Upper lobe of left lung (tissue), 6 donors: ENCODE measurements at places on chromosomes 2 and 18. TPM values are rescaled to one million over a fixed set of nuclear protein-coding genes. Genes with fewer than 3 reads are reported as not detected.

Gene RBM44
- 1.4 TPM for total RNA-seq

DNA sequence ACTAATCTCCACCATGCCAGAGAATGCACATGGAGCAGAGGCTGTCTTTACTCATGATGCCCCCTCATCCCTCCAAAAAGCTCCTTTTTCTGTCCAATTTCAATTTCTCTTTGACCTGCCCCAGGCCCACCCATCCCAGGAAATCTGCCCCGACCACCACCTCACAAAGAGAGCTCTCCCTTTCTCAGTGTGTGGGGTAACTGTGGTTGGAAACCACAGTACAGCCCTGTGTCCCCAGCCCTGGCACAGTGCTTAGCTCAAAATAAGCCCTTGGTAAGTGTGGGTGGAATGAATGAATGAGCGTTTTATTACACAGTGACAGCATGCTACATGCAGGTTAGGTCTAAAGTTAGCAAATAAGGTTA, 43.7 kb upstream of the CAB39 start:
- peaks cover 41% of the 10 kb centered on the region for H3K4me1 ChIP-seq
- H3K4me3 ChIP-seq, result no peak overlapping the region
- H3K36me3 ChIP-seq, result no peaks in the 10 kb centered on the region
- DNase-seq, result no peak

DNA sequence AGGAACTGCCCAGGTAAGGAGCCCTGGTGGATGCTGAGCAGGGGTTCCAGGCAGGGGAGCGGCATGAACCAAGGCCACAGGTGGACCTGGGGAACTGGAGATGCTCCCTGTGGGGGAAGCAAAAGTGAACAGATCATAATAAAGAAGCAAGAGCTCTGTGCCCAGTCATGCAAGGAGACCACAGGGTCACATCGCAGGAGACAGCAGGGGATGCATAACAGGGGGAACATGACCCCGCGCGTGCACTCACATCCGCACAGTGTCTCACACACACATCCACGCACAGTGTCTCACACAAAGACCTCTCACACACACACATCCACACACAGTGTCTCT, 473.3 kb upstream of the HS6ST1 start:
- no peak for DNase-seq
- no peaks in the 10 kb centered on the region for H3K27me3 ChIP-seq
- H3K27ac ChIP-seq, result no peak overlapping the region
- H3K4me1 ChIP-seq, result no peaks in the 10 kb centered on the region

Gene CYP27C1
- not detected for total RNA-seq

Gene B3GNT7
- total RNA-seq, result 91.8 TPM

DNA sequence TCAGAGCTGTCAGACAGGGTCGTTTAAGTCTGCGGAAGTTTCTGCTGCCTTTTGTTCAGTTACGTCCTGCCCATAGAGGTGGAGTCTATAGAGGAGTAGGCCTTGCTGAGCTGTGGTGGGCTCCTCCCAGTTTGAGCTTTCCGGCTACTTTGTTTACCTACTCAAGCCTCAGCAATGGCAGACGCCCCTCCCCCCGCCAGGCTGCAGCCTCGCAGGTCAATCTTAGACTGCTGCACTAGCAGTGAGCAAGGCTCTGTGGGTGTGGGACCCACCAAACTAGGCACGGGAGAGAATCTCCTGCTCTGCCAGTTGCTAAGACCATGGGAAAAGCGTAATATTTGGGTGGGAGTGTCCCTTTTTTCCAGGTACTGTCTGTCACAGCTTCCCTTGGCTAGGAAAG, 86.5 kb downstream of the EFEMP1 start:
- no peaks in the 10 kb centered on the region for H3K27me3 ChIP-seq
- no peak overlapping the region for H3K4me3 ChIP-seq
- H3K4me1 ChIP-seq, result no peaks in the 10 kb centered on the region

DNA sequence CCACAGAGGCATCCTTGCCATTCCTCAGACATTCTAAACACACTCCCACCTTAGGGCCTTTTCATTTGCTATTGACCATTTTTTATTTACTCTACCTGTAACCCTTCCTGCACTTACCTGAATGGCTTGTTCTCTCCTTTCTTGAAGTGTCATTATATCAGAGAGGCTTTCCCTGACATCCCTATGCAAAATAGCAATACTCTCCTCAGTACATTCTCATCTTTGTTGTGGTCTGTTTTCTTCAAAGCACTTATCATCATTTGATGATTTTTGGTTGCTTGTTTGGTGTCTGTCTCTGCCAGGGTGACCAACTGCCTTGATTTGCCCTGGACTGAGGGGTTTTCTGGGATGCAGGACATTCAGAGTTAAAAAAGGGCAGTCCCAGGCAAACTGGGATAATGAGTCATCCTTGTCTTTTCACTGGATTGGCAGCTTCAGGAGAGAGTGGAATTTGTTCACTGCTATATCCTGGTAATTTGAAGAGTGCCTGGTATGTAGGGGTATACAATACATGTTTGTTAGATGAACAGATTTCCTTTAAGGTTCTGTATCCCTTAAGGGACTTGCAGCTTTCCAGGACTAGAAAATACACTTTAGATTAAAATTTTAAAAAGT, 102.4 kb downstream of the BABAM2 start:
- H3K36me3 ChIP-seq, result no peaks in the 10 kb centered on the region
- DNase-seq, result no peak
- no peaks in the 10 kb centered on the region for H3K27me3 ChIP-seq
- peaks cover 3% of the 10 kb centered on the region for H3K4me1 ChIP-seq
- H3K4me3 ChIP-seq, result no peak overlapping the region
- H3K27ac ChIP-seq, result no peak overlapping the region

GRCh38 chr2:141200191-141200590, 930.6 kb downstream of the LRP1B start:
- no peak overlapping the region for H3K4me3 ChIP-seq
- H3K27me3 ChIP-seq, result no peaks in the 10 kb centered on the region
- no peaks in the 10 kb centered on the region for H3K4me1 ChIP-seq

Gene GALNT13
- 3.4 TPM for total RNA-seq

- H3K4me1 ChIP-seq, result no peaks in the 10 kb centered on the region
- H3K36me3 ChIP-seq, result peaks cover 10% of the 10 kb centered on the region
- H3K27ac ChIP-seq, result no peak overlapping the region
- no peak overlapping the region for H3K4me3 ChIP-seq
- H3K27me3 ChIP-seq, result no peaks in the 10 kb centered on the region
Observed at GRCh38 chr2:3340144-3340543, 37.5 kb downstream of the EIPR1 start.

Gene TMEM178A
- total RNA-seq, result 6.1 TPM

- H3K4me3 ChIP-seq, result no peak overlapping the region
- DNase-seq, result no peak
Observed at GRCh38 chr2:20192781-20193180, 32.1 kb downstream of the SDC1 start.

DNA sequence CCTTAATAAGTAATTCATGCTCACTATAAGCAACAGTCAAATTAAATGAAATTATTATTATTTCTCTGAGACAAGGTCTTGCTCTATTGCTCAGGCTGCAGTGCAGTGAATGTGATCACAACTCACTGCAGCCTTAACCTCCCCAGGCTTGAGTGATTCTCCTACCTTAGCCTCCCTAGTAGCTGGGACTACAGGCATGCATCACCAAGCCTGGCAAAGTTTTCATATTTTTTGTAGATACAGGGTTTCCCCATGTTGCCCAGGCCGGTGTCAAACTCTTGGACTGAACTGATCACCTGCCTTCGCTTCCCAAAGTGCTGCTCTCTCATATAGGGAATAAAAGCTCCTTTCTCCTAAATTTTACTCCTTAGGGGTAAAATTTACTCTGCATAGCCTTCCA, 74.9 kb upstream of the GAREM1 start:
- H3K4me3 ChIP-seq, result no peak overlapping the region
- no peaks in the 10 kb centered on the region for H3K27me3 ChIP-seq
- H3K27ac ChIP-seq, result no peak overlapping the region
- DNase-seq, result no peak
- H3K4me1 ChIP-seq, result no peaks in the 10 kb centered on the region

Gene HOXD10
- total RNA-seq, result not detected

DNA sequence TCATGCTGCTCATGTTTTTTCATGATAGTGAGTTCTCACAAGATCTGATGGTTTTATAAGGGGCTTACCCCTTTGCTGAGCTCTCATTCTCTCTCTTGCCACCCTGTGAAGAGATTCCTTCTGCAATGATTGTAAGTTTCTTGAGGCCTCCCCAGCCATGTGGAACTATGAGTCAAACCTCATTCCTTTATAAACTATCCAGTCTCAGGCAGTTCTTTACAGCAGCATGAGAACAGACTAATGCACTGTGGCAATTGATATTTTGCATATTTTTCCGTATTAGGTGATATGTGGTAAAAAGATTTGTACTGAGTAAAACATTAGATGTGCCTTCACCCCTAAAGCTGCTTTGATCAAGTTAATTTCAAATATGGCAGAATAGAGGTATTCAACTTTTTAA, 48.8 kb downstream of the RAB27B start:
- H3K36me3 ChIP-seq, result no peaks in the 10 kb centered on the region
- no peak overlapping the region for H3K4me3 ChIP-seq

GRCh38 chr2:7992612-7993602, 688.9 kb upstream of the ID2 start:
- no peaks in the 10 kb centered on the region for H3K36me3 ChIP-seq
- no peak overlapping the region for H3K27ac ChIP-seq
- no peaks in the 10 kb centered on the region for H3K4me1 ChIP-seq
- DNase-seq, result no peak
- no peaks in the 10 kb centered on the region for H3K27me3 ChIP-seq
- H3K4me3 ChIP-seq, result no peak overlapping the region

DNA sequence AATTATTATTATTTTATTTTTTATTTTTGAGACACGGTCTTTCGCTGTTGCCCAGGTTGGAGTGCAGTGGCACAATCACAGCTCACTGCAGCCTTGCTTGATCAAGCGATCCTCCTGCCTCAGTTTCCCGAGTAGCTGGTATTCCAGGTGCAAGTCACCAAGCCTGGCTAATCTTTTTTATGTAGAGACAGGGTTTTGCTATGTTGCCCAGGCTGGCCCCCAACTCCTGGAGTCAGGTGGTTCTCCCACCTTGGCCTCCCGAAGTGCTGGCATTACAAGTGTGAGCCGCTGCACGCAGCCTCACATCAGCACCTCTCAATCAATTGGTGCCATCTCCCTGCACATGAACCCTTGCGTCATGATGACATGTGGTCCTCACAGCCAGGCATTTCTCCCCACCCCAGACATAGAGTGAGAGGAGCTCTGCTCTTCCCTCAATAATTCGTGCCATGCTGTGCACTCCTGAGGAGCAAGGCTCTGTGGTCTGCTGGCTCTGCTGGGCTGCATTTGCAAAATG, 5.9 kb downstream of the INPP5D start:
- no peaks in the 10 kb centered on the region for H3K27me3 ChIP-seq
- H3K27ac ChIP-seq, result no peak overlapping the region
- peaks cover 45% of the 10 kb centered on the region for H3K4me1 ChIP-seq
- H3K4me3 ChIP-seq, result no peak overlapping the region
- H3K36me3 ChIP-seq, result no peaks in the 10 kb centered on the region

- no peak for DNase-seq
- H3K4me3 ChIP-seq, result no peak overlapping the region
- H3K27me3 ChIP-seq, result no peaks in the 10 kb centered on the region
- no peak overlapping the region for H3K27ac ChIP-seq
Observed at GRCh38 chr2:99863236-99863902, 279.0 kb downstream of the AFF3 start.

Gene NCKAP5
- 47.1 TPM for total RNA-seq

- no peak for DNase-seq
- H3K27me3 ChIP-seq, result no peaks in the 10 kb centered on the region
- H3K4me1 ChIP-seq, result no peaks in the 10 kb centered on the region
- H3K27ac ChIP-seq, result no peak overlapping the region
- no peaks in the 10 kb centered on the region for H3K36me3 ChIP-seq
Observed at GRCh38 chr2:18930971-18931370, 341.6 kb upstream of the NT5C1B start.

Gene KATNAL2
- total RNA-seq, result 5.9 TPM

- no peaks in the 10 kb centered on the region for H3K4me1 ChIP-seq
- DNase-seq, result no peak
- H3K27ac ChIP-seq, result no peak overlapping the region
Observed at GRCh38 chr2:225165052-225165451, 122.8 kb upstream of the DOCK10 start.

- no peak overlapping the region for H3K4me3 ChIP-seq
- H3K4me1 ChIP-seq, result no peaks in the 10 kb centered on the region
- H3K27me3 ChIP-seq, result no peaks in the 10 kb centered on the region
- DNase-seq, result no peak
- no peak overlapping the region for H3K27ac ChIP-seq
Observed at GRCh38 chr2:148936857-148937450, 61.9 kb downstream of the KIF5C start.

GRCh38 chr2:37052600-37053332, 31.4 kb downstream of the HEATR5B start:
- H3K36me3 ChIP-seq, result peaks cover 9% of the 10 kb centered on the region
- H3K4me1 ChIP-seq, result no peaks in the 10 kb centered on the region
- H3K4me3 ChIP-seq, result no peak overlapping the region
- H3K27me3 ChIP-seq, result no peaks in the 10 kb centered on the region
- H3K27ac ChIP-seq, result no peak overlapping the region

DNA sequence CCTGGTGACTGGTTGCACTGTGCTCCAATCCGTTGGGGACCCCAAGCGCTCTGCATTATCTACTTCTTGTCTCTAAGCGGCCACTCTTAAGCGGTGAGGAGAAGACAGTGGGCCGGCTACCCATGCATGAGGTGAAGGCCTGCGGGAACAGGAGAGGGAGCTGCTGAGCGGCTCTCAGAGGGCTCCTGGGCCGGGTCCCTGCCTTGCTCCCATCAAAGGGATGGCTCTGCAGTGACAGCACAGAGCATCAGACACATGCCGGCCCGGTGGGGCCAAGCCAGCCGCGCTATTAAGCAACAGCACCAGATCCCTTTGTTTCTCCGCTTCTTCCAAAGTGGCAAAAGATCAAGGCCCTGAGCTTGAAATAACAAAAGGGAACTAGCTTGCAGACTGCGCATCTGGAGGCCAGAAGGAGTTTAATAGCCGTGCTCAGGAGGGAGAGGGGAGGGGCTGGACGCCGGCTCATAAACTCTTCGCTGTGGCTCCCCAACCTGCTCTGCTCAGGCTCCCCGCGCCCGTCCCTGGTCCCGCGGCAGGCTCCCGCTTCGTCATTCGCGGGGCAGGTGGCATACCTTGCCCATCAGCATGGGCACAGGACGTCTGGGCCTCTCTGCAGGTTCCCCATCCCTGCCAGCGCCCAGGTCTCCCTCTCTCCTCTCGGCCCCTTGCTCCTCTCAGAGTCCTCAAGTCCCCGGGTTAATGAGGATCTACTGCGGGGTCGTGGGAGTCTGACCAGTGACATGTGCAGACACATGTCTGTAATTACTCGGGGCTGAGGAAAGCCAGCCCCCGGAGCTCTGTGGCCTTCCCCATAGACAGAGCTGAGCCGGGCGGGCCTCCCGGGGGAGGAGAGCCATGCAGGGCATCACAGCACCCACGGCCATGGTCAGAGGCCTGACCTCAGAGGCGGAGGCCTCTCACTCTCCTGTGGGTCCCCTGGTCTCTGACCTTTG, 96.7 kb downstream of the ASB1 start:
- H3K27me3 ChIP-seq, result no peaks in the 10 kb centered on the region
- H3K4me3 ChIP-seq, result no peak overlapping the region
- H3K36me3 ChIP-seq, result no peaks in the 10 kb centered on the region
- peak; percentile 70 for DNase-seq
